Activated CD4-positive, alpha-beta T cell treated with anti-CD3 and anti-CD28 coated beads, Interleukin-10, Interleukin-2, amounts not matched to agents 100 ng/mL and 50 ng/mL, durations not matched to agents 16 hours and 8 hours (primary cell): ENCODE measurements at places on chromosomes 16 and 17.

GRCh38 chr16:66197668-66198278, 168.7 kb upstream of the CDH5 start:
- DNase-seq = no peak

- no peak for DNase-seq
These were observed 545.3 kb upstream of the SALL1 start for GRCh38 chr16:51696376-51696775.

- DNase-seq = no peak
These were observed 56.5 kb upstream of the ERN1 start for GRCh38 chr17:64186171-64187092.

DNA sequence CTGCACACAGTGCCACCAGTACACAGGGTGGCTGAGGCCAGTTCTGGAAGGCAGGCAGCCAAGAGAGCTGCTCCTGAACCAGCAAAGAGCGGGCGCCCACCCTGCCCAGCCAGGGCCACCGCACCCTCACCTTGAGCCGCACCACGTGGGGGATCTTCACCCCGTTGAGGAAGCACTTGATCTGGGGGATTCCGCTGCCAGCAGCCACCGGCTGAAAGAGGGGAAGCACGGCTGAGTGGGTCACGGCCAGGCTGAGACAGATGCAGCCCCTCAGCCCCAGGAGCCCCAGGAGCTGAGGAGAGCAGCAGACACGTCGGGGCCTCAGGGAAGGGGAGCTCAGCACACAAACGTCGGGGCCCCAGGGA, 14.6 kb upstream of the CCDC154 start:
- DNase-seq = no peak

DNA sequence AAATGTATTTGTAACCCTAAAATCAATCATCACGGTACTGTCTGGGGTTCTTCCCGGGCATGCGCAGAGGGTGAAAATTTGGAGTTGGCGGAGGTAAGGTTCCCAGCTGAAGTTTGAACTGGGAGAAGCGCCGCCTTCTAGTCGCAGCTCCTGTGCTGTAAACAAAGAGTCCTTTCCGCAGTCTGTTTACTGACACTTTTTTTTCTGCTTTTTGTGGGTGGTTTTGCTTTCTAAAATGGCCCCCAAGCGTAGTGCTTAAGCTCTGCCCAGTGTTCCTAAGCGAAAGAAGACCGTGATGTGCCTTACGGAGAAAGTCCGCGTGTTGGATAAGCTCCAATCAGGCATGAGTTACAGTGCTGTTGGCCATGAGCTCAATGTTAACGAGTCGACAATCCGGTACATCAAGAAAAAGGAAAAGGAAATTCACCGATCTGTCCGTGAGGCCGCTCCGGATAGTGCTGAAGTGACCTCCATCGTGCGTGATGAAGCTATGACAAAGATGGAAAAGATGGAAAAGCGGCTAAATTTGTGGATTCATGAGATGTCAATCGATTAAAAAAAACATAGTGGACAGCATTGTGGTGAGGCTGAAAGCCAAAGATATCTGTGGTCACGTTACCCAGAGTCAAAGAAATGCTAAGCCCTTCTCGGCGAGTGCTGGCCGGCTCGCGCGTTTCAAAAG, 570 bp upstream of the CFDP1 start:
- DNase-seq = peak; percentile 80

GRCh38 chr16:8251298-8251697, 339.0 kb downstream of the TMEM114 start:
- DNase-seq = peak; percentile 47

DNA sequence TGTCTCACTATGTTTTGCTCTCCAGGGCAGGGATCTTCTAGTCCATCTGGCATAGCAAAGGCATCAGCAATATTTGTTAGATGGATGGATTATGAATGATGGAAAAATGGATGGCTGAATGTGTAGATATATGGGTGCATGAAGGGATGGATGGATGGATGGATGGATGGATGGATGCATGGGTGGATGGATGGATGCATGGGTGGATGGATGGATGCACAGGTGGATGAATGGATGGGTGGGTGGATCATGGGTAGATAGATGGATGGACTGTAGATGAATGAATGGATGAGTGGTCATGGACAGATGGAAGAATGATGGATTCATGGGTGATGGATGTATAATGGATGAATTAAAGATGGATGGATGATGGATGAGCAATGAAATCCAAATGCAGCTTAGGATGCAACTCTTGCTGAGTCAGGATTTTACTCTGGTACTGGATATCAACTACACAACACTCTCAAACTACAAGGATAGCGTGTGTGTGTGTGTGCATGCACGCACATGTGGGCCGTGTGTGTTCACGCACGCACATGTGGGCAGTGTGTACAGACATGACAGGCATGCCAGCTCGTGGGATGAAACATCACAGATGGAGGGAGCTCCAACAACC, 34.0 kb downstream of the GSG1L start:
- DNase-seq = no peak

DNA sequence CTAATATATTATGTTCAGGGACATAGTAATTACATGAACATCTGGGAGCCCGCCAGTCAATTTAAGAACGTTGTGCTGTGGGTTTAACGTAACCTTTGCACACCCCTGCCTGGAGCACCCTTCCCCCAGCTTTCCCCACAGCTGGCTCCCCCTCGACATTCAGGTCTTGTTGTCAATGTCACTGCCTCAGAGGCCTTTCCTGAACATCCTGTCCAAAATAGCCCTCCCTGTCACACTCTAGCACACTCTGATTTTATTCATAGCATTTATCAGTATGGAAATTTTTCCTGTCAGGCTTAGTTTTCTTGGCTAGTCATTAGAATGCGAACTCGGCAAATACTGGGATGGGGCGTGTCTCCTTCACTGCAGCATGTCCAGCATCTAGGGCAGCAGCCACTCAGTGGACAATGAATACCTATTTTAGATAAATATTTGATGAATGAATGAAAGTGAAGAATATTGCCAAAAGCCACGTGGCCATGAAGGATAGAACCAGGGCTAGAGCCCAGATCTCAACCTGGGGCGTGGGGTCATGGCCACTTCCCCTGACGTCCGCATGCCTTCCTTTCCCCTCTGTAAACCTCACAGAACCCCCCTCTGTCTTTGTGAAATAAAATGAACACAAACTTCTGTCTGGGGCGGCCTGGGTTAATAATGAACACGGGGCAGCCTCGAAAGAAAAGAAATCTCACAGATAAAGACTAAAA, 10.5 kb downstream of the PIK3R6 start:
- DNase-seq = peak; percentile 54

GRCh38 chr16:68452176-68452575, 3.9 kb upstream of the SMPD3 start:
- no peak for DNase-seq

- no peak for DNase-seq
These were observed 107.0 kb downstream of the CRLF3 start for GRCh38 chr17:30717291-30718098.

GRCh38 chr17:40068129-40068581, 5.4 kb downstream of the THRA start:
- no peak for DNase-seq

DNA sequence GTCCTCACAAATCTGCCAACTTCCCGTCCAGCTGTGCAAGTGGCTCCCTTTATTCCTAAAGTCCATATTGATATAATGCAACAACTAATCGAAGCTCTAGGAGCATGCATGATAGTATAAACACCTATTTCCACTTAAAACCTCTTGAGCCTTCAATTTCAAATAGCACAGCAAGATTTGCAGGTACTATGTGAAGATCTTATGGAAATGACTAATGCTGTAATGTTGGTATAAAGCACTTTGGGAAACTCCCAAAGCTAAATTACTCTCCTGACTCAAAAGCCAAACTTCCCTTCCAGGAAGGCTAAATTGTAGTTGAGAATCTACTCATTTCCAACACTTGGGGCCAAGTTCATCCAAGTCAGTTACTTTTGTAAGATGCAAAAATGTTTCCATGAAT, 287.6 kb upstream of the CDH11 start:
- DNase-seq = no peak

- no peak for DNase-seq
These were observed 102.4 kb downstream of the MAP2K6 start for GRCh38 chr17:69516911-69517310.

DNA sequence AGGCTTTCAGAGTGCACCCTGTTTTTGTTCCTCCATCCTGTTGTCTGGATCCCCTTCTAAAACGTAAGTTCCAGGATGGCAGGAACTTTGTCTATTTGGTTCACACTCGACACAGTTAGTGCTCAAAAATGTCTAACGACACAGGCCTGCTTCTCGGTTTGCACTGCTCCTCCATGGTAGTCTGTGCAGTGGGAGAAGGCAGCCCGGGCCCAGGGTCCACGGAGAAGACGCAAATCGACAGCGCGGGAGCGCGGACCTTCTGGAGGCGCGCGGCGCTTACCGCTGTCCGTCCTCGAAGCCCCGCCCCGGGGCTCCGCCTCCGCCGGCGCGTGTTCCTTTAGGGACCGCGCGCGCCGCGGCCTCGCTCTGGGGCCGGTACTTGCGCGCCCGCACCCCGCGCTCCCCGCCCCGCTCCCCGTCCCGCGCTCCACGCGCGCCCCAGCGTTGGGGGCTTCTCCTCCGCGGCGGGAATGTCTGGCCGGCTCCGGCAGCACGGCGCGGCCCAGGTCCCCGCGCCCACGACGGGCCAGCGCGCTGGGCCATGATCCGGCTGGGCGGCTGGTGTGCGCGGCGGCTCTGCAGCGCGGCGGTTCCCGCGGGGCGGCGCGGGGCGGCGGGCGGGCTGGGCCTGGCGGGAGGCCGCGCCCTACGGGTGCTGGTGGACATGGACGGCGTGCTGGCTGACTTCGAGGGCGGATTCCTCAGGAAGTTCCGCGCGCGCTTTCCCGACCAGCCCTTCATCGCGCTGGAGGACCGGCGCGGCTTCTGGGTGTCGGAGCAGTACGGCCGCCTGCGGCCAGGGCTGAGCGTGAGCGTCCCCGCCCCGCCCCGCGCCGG, at the start of gene NT5M:
Gene NT5M, plus strand, starts transcription at position 364 of the 837 bp plus-strand sequence. Its CDS starts 178 bp downstream, at position 542.
- peak; percentile 86 for DNase-seq

DNA sequence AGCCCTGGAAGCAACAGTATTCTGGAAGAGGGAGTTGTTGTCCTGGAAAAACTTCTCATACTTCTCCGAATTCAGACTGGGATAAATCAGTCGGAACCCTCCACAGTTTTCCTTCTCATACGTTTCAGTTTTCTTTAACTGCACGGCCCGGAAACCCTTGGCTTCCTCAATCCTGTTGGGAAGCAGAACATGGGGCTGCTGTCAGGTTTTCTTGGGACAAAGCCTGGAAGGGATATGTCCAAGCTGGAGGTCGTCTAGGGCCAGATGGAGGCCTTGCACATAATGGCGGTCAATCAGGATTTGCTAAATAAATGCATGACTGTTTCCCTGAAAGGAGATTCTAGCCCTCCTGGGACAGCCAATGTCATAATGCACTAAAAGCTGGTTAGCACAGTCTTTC, 29.2 kb downstream of the TTLL6 start:
- no peak for DNase-seq

GRCh38 chr16:1282324-1282973, 26.6 kb downstream of the TPSD1 start:
- DNase-seq = no peak

DNA sequence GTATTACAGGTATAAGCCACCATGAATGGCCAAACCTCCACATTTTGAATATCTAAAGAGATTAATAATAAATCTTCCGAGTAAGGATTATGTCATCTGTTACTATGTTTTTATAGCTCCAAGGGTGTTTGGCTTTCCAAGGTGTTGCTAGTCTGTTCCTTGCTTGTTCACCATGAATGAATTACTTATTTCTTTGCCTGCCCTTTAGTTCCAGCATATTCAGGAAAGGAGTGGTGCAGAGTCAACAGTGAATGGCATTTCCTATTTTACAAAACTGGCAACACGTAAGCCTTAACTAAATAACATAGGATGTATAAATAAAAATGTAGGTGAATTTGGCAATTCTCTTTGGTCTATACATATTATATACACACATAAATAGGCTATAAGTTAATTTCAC, 70.3 kb downstream of the MYO1D start:
- no peak for DNase-seq

- peak; percentile 79 for DNase-seq
These were observed 25.3 kb downstream of the CMIP start for GRCh38 chr16:81469710-81470535.

GRCh38 chr17:74737299-74738050, 419 bp downstream of the RAB37 start:
- peak; percentile 52 for DNase-seq

DNA sequence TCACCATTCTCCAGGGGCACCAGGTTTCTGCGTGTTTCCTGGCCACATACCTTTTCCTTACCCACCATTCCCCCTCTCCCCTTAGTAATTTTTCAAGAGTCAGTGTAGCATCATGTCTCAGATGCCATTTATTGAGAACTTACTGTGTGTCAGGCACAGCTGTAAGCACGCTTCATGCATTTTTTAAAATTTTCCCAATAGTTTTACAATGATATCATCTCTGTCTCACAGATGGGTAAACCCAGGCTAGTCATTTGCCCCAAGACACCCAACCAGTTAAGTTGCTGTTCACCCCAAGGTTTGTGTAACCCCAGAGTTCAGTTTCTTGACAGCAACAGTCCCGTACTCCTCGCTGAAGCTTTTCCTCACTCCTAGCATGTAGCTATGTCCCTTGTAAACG, 56.4 kb upstream of the IRX3 start:
- no peak for DNase-seq

- no peak for DNase-seq
These were observed 7.2 kb upstream of the ZNF778 start for GRCh38 chr16:89210165-89210903.

GRCh38 chr16:4339909-4340308, 11.2 kb downstream of the PAM16 start:
- no peak for DNase-seq

DNA sequence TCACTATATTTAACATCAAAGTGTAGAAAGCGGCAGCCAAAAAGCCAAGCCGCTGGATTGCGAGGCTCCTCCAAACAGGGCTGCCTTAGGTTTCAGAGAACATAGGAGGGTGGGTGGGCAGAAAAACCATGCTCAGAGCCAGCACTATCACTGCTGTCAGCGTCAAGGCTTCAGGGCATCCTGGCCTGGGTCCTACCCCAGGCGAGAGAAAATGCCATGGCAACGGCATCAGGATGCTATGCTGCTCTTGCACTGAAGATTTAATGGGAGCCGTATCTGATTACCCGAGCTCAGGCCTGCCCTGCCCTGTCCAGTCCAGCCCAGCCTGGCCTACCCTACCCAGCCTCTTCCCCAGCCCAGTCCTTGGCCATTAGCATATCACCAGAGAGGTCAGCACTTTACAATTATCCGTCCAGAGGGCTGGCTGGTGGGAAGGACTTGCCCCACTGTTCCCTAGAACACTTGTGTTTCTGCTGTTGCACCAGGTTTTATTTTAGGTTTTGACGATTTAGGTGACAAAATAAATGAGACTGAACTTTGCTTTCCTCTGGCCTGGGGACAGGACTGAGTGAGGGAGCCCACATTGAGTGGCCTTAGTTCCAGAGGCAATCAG, 61.1 kb downstream of the TOM1L2 start:
- DNase-seq = no peak

DNA sequence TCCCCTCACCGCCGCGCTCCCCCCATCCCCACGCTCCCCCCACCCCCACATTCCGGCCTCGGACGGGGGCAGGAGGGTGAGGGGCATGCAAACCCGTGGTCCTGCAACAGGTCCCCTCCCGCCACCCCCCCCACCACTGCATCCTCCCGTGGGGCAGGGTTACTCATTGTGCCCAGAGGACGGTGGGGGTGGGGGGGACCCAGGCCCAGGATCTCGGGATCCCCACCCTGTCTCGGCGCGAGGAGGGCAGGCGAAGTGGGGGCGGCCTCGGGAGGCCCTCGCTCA, 8.5 kb downstream of the SLC22A31 start:
- no peak for DNase-seq

GRCh38 chr16:71873199-71873598, 10.8 kb downstream of the ZNF821 start:
- DNase-seq = no peak

- DNase-seq = no peak
These were observed 4.8 kb downstream of the PLEKHH3 start for GRCh38 chr17:42672038-42672437.
